ENCODE measurements at places on chromosomes 2 and 18.

GRCh38 chr2:203719456-203720410 is 13.3 kb downstream of the CD28 start:
- DNase-seq: no peak

- DNase-seq: no peak
These were observed 133.4 kb upstream of the GLI2 start for GRCh38 chr2:120602251-120602650.

GRCh38 chr18:1999387-1999786 is 571.9 kb downstream of the METTL4 start:
- DNase-seq: no peak

GRCh38 chr2:121570036-121570666 is 39.5 kb downstream of the RNU4ATAC start:
- no peak for DNase-seq

GRCh38 chr2:13114391-13114790 is 397.7 kb downstream of the TRIB2 start:
- DNase-seq: no peak

- no peak for DNase-seq
These were observed 550 bp downstream of the MYL12B start for GRCh38 chr18:3262234-3263131.

DNA sequence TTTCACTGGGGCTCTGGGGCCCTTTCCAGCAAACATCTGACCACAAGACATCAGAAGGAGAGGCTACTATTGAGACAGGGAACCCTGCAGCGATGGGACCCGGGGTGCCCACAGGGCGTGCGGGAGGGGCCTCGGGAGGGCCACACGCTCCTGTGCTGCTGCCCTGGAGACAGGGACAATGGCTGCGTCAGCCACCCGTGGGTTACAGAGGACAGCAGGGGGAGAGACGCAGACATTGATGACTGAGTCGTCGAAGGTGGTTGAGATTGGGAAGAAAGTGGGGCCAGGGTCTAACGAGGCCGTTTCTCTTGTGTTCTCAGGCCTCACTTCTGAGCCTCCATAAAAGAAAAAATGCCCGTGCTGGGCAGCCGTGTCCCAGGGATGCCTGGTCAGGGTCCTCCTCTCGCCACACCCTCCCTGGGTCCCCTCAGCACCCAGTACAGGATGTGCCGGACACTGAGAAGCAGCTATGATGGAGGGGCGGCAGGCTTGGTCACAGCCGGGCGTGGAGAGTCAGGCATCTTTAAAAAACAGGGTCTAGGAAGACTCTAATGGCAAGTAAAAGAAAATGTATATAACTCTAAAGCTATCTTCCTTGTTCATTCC is 73.9 kb downstream of the NDUFA10 start:
- DNase-seq: no peak

- DNase-seq: no peak
These were observed 492.4 kb upstream of the LRATD1 start for GRCh38 chr2:14140009-14140550.

GRCh38 chr2:219249203-219249980 is 3.7 kb upstream of the TUBA4B start:
- DNase-seq: no peak

- no peak for DNase-seq
These were observed 41.4 kb upstream of the ITGB6 start for GRCh38 chr2:160241251-160242137.

DNA sequence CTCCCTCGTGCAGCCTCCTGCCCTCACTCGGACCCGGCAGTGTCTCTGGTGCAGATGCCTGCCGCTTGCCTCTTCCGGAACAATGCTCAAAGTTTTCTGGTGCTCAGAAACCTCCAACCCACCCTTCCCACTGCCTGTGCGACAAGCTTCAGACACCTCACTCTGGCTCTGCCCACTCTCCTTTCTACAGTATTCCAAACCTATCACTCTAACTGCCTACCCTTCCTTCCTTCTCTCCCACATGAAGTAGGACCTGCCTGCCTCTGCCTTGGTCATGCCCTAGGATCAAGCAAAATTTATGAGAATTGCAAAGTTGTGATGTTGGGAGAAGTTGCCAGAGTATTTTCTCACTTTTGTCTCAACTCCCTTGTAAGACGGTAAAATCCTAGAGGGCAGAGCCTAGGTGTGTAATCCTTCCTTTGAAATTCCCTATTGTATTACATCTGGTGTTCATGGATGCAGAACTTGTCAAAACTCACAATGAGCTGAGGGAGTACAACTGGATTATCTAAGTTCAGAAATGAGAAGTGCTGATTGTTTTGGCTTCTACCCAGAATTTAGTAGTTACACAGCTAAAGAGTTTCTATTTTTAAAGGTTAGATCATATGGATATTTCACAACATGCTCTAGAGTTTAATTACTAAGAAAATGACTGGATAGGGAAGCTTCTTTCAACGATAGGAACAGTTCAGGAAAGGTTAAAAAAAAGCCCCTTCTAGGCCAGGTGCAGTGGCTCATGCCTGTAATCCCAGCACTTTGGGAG is 7.2 kb downstream of the NPC1 start:
- no peak for DNase-seq

DNA sequence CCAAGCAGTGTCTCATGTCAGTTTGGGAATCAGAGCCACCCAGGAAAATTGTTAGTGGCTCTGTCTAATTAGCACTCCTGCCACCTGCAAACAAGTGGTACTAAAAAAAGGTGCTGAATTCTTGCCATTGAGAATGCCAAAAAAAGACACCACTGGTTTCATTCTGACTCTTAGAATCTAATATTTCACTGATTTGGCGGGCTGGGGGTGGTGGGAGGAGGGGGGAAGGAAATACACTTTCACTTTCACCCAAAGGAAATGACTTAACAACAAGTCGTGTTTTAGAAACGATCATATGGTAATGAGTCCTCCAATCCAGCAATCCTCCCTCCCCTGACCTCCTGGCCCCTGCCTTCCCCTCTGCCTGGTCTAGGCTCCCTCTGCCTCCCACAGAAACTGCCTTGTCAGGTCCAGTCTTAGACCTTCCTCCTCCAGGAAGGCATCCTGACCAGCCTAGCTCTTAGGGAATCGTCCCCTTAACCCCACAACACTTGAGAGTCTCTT is 4.4 kb upstream of the KLHL29 start:
- DNase-seq: no peak

DNA sequence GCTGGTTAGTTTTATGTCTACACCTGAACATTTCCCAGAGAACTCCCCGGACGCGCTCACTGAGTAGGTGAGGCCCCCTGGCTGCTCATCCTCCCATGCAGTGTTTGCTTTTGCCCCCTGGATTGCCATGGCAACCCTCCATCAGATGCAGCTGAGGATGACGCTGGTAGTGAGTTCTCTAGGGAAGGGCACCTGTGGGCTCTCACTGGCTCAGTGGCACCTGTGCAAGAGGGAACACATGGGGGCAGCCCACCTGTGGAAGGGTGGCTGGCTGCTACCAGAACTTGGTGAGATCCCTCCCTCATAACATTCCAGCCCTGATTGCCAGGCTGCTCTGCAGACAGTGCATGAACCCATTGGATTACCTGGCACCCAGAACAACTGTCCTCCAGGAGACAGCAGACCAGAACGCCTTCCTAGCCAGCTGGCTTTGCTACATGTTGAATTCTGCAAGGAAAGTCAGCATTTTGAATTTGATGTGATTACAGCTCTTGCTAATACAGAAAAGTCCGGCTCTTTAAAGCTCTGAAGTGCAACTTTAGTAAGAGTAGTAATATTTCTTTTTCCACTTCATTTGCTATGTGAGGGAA is 21.7 kb downstream of the COA5 start:
- DNase-seq: no peak

DNA sequence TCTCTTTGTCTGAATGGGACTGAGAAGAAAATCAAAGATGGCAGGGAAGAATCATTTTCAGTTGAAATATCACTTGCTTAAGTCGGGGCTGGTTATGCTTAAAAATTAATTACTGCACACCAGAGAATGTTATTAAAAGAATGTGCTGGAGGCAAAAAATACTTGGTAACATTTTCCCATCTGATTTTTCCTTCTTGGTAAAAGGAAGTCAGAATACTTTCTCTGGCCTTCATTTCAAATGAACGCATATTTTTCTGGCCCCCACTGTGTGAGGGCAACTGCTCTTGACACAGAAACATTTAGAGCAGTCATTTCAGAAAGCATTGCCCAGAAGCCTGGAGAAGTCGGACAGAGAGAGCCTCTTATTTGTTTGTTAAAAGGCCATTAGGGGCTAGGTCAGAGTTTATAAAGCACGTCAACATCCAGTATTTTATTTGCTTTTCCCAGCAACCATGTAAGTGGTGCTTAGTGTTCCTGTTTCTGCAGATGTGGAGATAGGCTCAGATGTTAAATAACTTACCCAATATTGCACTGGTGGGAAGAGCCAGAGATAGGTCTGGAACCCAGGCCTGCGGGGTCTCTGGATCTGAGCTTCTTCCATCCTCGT is 32.9 kb upstream of the LYPD6B start:
- no peak for DNase-seq

DNA sequence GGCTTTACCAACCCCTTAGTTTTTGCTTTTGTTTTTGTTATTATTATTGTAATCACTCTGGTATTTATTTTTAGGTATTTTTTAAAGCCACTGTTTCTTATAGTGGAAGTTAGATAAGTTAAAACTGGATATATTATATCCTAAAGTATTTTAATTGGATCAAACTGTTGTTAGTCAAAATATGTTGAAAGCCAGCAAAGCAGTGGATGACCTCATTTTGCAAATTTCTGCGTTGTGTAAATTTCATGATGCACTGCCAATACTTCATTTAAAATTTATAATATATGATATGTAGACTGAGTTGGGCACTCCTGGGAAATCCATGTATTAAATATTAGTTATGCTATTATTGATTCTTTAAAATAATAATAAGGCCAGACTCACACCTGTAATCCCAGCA is 661.7 kb upstream of the NRXN1 start:
- DNase-seq: no peak

- no peak for DNase-seq
These were observed 12.1 kb downstream of the GALNT14 start for GRCh38 chr2:31125918-31126695.

DNA sequence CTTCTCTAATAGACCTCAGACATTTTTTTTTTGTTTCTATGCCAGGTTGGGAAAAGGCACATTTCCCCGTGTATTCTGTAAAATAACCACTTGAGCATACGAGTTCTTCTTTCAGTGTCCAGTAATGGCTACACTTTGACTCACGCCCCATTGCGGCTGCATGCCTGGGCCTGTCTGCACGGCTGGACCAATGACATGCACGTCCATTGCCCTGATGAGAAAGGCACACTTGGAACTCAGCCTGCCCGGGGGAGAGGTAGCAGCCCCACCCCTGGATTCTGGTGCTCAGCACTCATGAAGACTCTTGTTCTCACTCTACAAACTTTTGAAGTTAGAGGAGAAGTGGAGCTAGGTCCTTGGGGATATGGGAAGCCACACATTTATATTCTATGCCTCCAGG is 5.8 kb downstream of the PCARE start:
- DNase-seq: no peak

- DNase-seq: no peak
These were observed 110.8 kb upstream of the OTOS start for GRCh38 chr2:240250985-240251847.

GRCh38 chr2:71224457-71224856 is 2.4 kb downstream of the PAIP2B start:
- no peak for DNase-seq

DNA sequence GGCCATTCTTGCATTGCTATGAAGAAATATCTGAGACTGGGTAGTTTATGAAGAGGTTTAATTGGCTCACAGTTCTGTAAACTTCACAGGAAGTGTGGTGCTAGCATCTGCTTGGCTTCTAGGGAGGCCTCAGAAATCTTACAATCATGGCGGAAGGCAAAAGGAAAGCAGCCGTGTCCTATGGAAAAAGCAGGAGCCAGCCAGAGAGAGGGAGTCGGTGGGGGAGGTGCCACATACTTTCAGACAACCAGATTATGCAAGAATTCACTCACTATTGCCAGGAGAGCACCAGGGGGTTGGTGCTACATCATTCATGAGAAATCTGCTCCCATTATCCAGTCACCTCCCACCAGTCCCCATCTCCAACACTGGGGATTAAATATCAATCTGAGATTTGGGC is 64.1 kb downstream of the CPS1 start:
- no peak for DNase-seq

DNA sequence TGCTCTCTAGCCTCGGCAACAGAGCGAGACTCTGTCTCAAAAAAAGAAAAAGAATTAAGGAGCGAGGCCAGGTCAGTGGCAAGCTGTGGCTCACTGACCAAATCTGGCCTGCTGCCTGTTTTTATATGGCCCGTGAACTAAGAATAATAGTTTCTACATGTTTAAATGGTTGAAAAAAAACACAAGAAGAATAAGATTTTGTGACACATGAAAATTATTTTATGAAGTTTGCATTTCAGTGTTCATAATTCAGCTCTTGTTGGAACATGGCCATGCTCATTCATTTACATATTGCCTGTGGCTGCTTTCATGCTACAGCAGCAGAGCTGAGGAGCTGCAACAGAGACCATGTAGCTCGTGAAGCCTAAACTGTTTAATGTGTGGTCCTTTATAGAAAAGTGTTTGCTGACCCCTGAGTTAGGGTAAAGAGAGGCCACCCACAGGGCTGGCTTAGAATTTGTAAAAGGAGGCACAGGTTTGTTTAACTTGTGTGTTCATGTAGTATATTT is 59.5 kb downstream of the MFSD6 start:
- no peak for DNase-seq

DNA sequence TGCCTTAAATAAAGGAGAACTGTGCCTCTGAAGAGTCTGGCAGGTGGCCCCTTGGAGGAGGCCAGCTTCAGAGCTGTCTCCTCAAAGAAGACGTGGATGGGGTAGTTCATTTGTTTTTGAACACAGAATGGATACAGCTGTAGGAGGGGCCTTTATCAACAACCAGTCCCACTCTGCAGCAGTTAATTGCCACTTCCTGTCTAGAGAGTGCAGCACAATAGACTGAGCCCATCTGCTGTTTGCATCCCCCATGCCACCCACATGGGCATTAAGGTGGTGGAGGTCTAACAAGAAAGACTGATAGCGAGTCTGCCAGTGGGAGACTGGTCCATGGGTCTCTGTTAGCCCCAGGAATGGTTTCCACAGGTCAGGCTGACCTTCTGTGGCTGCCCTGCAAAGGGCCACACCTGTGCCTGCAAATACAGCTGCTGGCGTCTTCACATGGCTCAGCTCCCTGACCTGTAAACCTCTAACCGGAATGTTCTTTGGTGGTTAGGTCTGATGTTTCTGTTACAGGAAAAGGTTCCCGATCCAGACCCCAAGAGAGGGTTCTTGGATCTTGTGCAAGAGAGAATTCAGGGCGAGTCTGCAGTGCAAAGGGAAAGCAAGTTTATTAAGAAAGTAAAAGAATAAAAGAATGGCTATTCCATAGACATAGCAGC is 153.3 kb upstream of the ITGA6 start:
- DNase-seq: no peak

DNA sequence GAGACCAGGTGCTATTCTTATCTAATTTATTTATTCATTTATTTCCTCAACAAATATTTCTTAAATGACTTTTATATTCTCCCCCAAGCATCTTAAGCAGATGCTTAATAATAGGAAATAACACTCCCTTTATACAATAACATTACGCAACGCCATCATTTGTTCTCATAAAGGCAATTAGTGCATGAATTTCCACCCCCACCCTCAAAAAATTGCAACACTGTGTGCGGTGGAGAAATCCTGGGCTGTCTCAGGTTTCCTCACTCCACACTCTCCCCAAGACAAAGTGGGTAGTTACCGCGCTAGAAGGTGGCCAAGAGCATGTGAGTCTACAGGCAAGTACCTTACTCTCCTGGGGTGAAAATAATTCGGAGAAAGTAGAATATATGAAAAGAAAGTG is 37.0 kb upstream of the CTDP1 start:
- DNase-seq: no peak

- no peak for DNase-seq
These were observed 470.2 kb downstream of the TXNL1 start for GRCh38 chr18:56168049-56168781.

- no peak for DNase-seq
These were observed 350.5 kb downstream of the CCDC85A start for GRCh38 chr2:56534321-56534720.
